ENCODE measurements at places on chromosomes 3 and 15.

DNA sequence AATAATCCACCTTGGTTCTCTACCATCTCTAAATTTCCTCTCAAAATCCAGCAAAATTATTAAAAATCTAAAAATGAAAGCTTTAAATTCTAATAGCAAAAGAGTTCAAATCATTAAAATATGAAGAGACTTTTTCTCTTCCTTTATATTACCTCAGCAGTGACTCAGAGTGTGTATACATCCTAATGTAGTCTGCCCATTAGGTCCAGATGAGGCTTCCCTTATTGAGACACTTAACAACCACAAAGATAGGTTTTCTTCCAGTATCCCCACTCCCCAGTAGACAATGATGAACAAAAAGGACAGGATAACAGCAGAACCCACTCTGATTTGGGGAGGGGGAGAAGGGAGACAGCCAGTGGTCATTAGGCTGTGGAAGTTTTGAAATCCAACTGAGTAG lies 61.5 kb upstream of the DCBLD2 start:
- H3K27me3 ChIP-seq: peaks cover 2% of the 10 kb centered on the region
- DNase-seq: no peak
- H3K36me3 ChIP-seq: no peaks in the 10 kb centered on the region
- H3K27ac ChIP-seq: no peak overlapping the region

GRCh38 chr15:89087161-89087829 lies 961 bp upstream of the ABHD2 start:
- DNase-seq: no peak
- no peak overlapping the region for H3K4me3 ChIP-seq
- H3K27ac ChIP-seq: no peak overlapping the region
- peaks cover 30% of the 10 kb centered on the region for H3K4me1 ChIP-seq

DNA sequence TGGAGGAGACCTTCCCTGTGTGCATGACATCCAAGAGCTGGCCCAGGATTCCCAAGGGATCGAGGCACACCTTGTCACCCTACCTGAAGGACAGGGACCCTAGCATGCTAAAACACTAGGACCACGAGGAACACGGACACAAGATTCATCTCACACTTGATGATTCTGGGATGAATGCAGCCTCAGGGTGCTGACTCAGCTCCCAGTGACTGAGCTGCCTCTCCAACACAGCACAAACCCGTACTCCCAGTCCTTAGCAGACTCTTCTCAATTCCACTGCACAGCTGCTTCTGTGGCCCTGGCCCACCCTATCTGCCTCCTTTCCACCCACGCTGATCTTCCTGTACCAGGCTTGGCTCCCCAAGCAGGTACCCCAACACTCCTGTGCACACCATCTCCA lies 9.1 kb upstream of the OXTR start:
- H3K27me3 ChIP-seq: no peaks in the 10 kb centered on the region
- no peak for DNase-seq
- no peak overlapping the region for H3K4me3 ChIP-seq

DNA sequence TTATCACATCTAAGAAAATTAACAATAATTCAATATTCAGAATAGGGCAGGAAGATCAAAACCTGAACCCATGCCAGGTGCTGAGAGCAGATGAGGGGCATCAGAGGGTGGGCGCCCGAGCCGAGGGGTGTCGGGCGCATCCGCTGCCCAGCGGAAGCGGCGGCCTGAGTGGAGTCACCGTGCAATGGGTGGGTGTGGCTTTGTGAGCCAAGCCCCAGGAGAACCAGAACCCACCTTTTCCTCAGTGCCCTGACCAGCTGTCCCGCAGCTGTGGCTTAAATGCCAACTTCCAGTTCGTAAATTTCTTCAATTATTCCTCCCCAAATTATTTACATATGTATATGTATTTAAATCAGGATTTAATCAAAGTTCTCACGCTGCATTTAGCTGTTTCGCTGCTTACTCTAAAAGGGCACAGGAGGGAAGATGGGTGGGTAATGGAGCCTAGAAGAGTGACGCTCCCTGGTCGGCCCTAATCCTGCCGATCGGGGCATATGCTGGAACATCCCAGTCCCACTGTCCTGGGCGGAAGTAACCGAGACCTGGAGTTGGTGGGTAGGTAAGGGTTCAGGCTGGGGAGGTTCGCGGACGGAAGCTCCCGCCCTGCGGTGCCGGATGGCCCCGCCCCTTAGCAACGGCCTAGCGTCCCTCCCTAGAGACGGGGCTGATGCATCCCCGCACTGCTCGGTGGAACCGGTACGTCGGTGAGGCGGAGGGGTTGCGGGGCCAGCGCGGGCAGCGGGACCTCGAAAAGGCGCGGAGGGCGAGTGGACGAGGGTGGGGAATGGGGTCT lies 1.3 kb downstream of the DNAH1 start:
- no peak overlapping the region for H3K27ac ChIP-seq
- H3K4me1 ChIP-seq: peaks cover 26% of the 10 kb centered on the region
- H3K36me3 ChIP-seq: no peaks in the 10 kb centered on the region
- peak overlapping the region; percentile 51 for H3K4me3 ChIP-seq
- no peaks in the 10 kb centered on the region for H3K27me3 ChIP-seq
- peak; percentile 79 for DNase-seq

- DNase-seq: no peak
- H3K4me1 ChIP-seq: no peaks in the 10 kb centered on the region
- no peak overlapping the region for H3K4me3 ChIP-seq
- no peak overlapping the region for H3K27ac ChIP-seq
- no peaks in the 10 kb centered on the region for H3K36me3 ChIP-seq
Observed at GRCh38 chr15:41596972-41597371, 38.0 kb downstream of the TYRO3 start.

DNA sequence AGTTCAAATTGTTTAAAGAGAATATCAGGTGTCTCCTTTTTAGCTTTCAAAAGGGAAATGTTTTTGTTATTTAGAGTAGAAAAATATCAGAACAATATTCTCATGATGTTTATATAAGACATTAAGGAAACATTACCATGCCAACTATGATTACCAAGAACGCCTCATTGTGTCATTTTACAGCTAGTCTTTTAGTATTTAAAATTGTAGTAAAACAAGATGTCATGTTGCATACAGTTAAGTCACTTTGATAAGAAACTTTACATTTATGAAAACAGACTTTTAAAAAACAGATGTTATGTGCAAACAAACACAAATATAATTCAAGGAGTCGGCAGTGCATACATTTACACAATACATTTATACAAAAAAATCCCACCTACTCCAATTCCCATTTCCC lies 4.4 kb downstream of the PLSCR4 start:
- H3K27ac ChIP-seq: no peak overlapping the region
- peaks cover 5% of the 10 kb centered on the region for H3K4me1 ChIP-seq
- no peak overlapping the region for H3K4me3 ChIP-seq
- peaks cover 20% of the 10 kb centered on the region for H3K27me3 ChIP-seq
- no peaks in the 10 kb centered on the region for H3K36me3 ChIP-seq

- no peak overlapping the region for H3K4me3 ChIP-seq
- H3K27me3 ChIP-seq: no peaks in the 10 kb centered on the region
- no peak for DNase-seq
- H3K27ac ChIP-seq: no peak overlapping the region
- no peaks in the 10 kb centered on the region for H3K36me3 ChIP-seq
Observed at GRCh38 chr3:90241481-90241880, 1134.1 kb downstream of the EPHA3 start.

GRCh38 chr3:181974198-181974597 lies 262.5 kb downstream of the SOX2 start:
- H3K27ac ChIP-seq: no peak overlapping the region
- no peak for DNase-seq
- no peak overlapping the region for H3K4me3 ChIP-seq
- no peaks in the 10 kb centered on the region for H3K4me1 ChIP-seq
- H3K36me3 ChIP-seq: no peaks in the 10 kb centered on the region

- H3K36me3 ChIP-seq: no peaks in the 10 kb centered on the region
- peaks cover 15% of the 10 kb centered on the region for H3K27me3 ChIP-seq
- no peaks in the 10 kb centered on the region for H3K4me1 ChIP-seq
- no peak overlapping the region for H3K27ac ChIP-seq
- no peak for DNase-seq
- no peak overlapping the region for H3K4me3 ChIP-seq
Observed at GRCh38 chr3:124424396-124424795, 305.9 kb upstream of the UMPS start.

- no peak overlapping the region for H3K4me3 ChIP-seq
- H3K27me3 ChIP-seq: no peaks in the 10 kb centered on the region
- H3K4me1 ChIP-seq: peaks cover 7% of the 10 kb centered on the region
- no peak overlapping the region for H3K27ac ChIP-seq
Observed at GRCh38 chr3:136617198-136617597, 135.0 kb downstream of the STAG1 start.

DNA sequence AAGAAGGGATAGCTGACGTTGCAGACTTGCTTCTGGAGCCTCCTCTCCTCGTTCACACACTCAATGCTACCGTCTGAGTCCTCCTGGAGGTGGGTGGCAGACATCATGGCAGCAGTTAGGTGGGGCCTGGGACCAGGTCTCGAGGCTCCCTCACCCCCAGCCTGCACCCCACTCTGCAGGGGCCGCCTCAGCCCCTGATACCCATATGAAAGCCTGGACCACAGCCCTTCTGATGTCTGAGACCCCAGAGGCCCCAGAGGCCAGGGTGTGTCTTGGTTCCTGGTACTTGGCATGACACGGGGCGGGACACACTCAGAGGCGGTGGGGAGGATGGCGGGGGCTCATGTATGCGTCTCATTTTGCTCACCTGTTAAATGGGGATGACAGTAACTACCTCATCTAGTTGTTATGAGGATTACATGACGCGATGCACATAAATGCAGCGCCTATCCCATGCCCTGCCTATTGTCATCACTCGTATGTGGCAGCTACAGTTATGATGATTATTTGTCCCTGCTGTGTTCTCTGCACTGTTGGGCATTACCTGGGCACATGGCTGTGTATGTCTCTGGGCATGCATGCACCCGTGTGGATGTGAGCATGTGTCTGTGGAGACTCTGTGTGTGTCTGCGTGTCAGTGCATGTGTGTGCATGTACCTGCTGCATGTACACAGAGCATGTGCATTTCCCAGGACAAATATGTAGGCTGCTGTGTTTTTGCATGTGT lies 39.9 kb downstream of the FEM1B start:
- H3K27ac ChIP-seq: no peak overlapping the region
- H3K36me3 ChIP-seq: no peaks in the 10 kb centered on the region
- no peaks in the 10 kb centered on the region for H3K4me1 ChIP-seq
- no peak overlapping the region for H3K4me3 ChIP-seq
- peaks cover 9% of the 10 kb centered on the region for H3K27me3 ChIP-seq

DNA sequence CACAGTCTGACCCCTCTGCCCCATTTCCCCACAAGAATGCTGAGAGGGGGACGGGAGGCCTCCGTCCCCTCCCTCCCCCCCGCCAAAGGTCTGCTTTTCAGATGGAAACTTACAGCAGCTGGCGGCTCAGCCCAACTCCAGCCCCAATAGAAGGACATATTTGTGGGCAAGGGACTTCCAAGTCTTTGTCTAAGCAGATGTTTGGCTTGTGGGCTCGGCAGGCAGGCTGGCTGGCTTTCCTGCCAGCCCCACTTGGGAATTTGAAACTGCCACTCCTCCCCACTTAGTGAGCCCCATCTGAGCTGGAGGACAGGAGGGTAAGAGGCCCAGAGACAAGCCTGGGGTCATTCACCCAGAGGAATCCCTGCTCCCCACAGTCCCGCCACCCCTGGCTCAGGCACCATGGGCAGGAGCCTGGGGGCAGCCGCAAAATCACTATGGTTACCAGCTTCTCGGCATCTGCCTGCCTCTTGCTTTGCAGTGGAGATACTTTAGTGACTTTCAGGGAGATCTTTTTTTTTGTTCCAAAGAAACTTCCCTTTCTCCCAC lies 53.6 kb downstream of the LMCD1 start:
- no peaks in the 10 kb centered on the region for H3K27me3 ChIP-seq
- H3K27ac ChIP-seq: no peak overlapping the region
- DNase-seq: no peak
- H3K4me3 ChIP-seq: no peak overlapping the region

DNA sequence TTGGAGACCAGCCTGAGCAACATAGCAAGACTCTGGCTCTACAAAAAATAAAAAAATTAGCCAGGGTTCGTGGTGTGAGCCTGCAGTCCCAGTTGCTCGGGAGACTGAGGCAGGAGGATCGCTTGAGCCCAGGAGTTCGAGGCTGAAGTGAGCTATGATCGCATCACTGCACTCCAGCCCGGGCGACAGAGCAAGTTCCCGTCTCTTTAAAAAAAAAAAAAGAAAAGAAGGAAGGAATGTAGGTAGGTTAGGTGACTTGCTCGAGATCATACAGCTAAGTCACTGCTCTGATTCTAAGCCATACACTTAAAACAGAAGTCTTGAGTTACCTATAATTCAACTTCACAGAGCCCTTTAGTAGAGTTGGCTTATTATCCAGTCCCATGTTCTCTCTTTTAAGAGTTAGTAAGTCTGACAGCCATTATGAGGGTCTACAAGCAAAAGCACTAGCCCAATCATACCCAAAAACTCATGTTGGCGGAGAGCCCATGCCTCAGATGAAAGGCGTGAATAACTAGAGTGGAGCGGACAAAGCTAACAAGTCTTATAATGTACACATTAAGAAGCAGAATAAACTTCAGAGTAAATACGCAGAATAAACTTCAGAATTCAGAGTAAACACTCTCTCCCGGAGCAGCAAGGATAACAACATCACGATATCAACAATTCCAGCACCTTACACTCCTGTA lies 768 bp downstream of the AAGAB start:
- H3K4me1 ChIP-seq: peaks cover 45% of the 10 kb centered on the region
- peak overlapping the region; percentile 99 for H3K4me3 ChIP-seq
- peaks cover 28% of the 10 kb centered on the region for H3K36me3 ChIP-seq
- DNase-seq: no peak
- peak overlapping the region; percentile 97 for H3K27ac ChIP-seq
- H3K27me3 ChIP-seq: peaks cover 13% of the 10 kb centered on the region

DNA sequence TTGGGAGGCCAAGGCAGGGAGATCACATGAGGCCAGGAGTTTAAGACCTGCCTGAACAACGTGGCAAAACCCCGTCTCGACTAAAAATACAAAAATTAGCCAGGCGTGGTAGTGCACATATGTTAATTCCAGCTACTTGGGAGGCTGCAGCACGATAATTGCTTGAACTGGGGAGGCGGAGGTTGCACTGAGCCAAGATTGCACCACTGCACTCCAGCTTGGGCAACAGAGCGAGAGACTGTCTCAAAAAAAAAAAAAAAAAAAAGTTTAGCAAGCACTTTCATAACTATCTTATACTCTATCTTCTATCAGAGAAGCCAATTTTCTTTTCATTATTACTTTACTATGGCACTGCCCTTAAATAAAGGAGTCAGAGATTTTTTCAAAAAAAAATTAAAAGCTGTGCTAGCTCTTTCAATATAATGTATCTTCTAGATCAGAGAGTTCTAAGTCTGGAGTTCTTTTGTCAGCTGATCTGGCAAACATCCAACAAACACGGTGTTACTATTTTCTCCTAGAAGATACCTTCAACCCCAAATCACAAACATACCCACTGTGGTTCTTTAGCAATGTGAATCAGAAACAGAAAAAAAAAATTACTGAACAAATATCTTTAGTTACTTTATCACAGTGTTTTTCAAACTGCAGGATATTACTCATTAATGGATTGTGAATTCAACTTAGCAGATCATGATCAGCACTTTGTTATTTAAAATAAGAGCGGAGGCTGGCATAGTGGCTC lies 3.0 kb downstream of the ZNF770 start:
- peaks cover 47% of the 10 kb centered on the region for H3K4me1 ChIP-seq
- no peak for DNase-seq
- H3K4me3 ChIP-seq: peak overlapping the region; percentile 48
- peaks cover 51% of the 10 kb centered on the region for H3K36me3 ChIP-seq
- H3K27me3 ChIP-seq: no peaks in the 10 kb centered on the region
- peak overlapping the region; percentile 58 for H3K27ac ChIP-seq

GRCh38 chr3:30502742-30503073 lies 103.7 kb upstream of the TGFBR2 start:
- H3K27me3 ChIP-seq: no peaks in the 10 kb centered on the region
- no peak overlapping the region for H3K27ac ChIP-seq
- H3K36me3 ChIP-seq: peaks cover 3% of the 10 kb centered on the region
- H3K4me3 ChIP-seq: no peak overlapping the region

Data from activated CD4-positive, alpha-beta memory T cell treated with anti-CD3 and anti-CD28 coated beads, Interleukin-2, amount 10 ng/mL, durations not matched to agents 7 days and 5 days (primary cell).